ENCODE measurements at places on chromosomes 3 and 15.

- no peak for DNase-seq
Observed at GRCh38 chr3:25854214-25854613, 64.3 kb downstream of the OXSM start.

DNA sequence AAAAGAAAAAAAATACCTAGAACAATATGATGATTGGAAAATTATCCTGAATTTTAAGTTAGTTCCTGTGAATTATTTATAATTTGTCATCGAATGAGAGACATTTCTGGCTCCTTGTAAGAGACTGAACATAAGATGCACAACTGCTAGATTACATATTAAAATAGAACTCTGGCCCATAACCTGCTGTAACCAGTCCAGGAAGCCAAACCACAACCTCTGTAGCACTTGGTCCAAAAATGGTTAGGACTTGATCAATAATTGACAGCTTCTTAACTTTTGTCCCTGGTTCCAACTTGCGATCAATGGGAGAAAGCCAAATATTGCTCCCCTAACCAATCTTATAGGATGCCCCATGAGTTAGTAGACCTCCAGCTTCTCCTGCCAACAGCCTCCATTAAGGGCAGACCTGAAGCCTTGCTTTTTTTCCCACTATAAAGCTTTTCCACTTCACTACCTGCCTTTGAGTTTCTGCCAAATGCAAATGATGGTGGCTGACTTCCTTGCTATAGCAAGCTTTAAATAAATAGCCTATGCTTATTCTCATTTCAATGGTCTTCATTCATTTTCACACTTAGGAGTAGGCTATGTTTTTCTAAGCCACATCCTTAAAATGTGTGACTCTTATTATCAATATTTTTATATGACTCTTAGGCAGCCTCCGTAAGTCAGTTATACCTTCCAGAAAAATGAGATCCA is 224.0 kb upstream of the ARHGEF26 start:
- DNase-seq = no peak

GRCh38 chr15:90872486-90873184 is 4.2 kb downstream of the FURIN start:
- DNase-seq = peak; percentile 54

DNA sequence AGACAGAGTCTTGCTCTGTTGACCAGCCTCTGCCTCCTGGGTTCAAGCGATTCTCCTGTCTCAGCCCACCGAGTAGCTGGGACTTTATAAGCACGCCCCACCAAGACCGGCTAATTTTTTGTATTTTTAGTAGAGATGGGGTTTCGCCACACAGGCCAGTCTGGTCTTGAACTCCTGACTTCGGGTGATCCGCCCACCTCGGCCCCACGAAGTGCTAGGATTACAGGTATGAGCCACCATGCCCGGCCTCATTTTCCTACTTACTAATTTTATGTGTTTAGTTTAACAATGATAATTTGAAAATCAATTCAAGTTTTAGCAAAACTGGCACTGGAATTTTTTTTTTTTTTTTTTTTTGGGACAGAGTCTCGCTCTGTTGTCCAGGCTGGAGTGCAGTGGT is 336.5 kb downstream of the LPP start:
- DNase-seq = no peak

GRCh38 chr3:159929171-159930141 is 59.2 kb upstream of the IL12A start:
- no peak for DNase-seq

DNA sequence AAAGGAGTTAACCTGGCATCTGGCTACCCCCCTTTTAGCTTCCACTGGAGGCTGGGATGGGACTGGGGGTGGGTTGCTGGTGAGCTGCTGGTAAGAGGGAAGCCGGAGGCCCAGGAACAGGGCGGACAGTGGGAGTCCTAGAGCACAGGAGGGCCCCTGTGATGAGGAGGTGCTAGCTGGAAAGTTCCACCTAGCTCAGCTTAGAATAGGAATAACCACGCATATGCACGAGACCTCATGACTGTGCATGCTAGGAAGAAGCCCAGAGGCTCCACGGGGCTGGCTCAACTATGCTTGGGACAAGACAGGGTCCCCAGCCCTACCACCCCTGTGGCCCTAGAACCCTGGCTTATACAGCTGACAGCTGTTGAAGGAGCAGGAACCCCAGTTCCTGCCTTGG is 34.1 kb downstream of the LINGO1 start:
- DNase-seq = no peak

- no peak for DNase-seq
Observed at GRCh38 chr3:64648927-64649906, 38.6 kb downstream of the ADAMTS9 start.

DNA sequence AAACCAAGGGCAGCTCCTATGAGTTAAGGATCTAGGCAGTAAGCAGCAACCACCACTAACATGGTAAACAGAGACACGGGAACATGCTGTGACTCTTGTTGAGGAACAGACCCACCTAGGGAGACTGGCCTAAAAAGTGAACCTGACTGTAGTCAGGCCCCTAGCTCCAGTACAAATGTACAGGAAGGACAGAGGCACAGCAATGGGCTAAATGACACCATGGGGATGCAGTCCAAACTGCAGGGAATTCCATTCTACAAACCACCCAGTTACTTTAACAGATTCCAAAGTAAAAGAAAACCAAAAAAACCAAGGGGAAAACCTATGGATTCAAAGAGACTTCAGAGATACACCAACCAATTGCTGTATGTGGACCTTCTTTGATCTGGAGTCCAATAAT is 28.2 kb upstream of the CGNL1 start:
- DNase-seq = no peak

DNA sequence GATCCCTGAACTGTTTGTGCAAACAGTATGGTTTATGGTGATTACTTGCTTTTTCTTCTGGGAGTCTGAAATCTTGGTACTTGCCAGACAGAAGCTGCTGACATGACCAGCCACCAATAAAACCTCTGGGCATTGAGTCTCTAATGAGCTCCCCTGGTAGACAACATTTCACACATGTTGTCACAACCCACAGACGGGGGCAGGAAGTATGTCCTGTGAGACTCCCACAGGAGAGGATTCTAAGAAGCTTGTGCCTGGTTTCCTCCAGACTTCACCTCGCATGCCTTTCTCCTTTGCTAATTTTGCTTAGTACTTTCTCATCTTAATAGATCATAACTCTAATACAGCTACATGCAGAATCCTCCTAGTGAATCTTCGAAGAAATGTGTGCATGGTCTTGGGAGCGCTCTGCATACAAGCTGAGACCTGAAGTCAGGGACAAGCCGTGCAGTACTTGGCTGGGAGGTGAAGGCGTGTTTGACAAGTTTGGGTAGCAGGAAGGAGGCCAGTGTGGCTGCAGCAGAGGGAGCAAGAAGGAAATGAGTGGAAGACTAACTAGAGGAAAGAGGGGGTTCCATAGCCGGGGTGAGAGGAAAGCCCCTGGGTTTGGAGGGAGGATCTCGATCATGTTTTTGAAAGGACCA is 49.0 kb downstream of the B3GNT5 start:
- no peak for DNase-seq

DNA sequence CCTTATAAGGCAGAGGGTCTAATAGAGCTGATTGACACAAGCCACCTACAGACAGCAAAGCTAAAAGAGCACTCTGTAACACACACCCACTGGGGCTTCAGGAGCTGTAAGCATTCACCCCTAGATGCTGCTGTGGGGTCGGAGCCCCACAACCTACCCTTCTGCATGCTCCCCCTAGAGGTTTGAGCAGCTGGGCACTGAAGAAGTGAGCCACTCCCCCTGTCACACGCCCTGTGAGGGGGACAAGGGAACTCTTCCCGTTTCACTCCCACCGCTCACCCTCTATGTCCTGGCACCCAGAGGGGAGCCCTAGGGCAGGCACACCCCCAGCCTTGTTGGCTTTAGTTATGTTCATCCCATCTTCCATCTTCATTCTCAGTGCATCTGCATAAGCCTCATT is 9.4 kb upstream of the CSTA start:
- DNase-seq = no peak

DNA sequence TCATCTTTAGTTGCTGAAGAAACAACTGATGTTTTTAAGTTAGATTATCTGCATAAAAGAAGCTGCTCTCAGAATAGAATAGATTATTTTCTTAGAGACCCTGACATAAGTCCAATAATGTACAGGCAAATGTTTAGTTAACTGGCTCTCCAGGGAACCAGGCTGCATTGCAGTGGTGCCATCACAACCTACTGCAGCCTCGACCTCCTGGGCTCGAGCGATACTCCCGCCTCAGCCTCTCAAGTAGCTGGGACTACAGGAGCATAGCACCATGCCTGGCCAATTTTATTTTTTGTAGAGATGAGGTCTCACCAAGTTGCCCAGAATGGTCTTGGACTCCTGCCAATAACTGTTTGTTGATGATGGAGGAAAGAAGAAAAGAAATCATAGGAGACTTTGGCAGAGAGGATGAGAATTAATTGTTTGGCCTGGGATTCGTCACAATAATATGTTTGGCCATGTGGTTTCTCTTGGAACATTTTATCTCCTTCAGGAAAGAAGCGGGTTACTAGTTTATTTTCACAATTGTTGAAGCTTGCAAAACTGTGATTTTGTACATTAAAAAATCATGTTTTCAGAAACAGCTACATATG is 429.2 kb downstream of the CADM2 start:
- DNase-seq = no peak

GRCh38 chr15:97648728-97649127 is 311.8 kb upstream of the ARRDC4 start:
- no peak for DNase-seq

DNA sequence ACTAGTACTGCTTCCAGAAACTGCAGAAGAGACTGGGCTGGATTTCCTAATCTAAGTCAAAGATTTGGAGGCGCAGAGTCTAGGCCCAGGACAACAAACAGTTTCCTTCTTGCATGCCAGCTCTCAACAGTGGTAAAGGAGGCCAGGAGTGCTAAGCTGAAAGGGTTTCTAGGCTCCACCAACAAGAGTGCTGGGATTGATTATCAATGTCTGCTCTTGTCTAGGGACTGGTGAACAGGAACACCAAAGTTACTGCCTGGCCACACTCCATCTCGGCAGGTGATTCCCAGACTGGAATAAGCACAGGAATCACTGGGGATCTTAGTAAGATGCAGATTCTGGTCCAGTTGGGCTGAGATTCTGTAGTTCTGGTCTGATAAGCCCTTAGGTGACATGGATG is 22.8 kb upstream of the FGD5 start:
- DNase-seq = no peak

DNA sequence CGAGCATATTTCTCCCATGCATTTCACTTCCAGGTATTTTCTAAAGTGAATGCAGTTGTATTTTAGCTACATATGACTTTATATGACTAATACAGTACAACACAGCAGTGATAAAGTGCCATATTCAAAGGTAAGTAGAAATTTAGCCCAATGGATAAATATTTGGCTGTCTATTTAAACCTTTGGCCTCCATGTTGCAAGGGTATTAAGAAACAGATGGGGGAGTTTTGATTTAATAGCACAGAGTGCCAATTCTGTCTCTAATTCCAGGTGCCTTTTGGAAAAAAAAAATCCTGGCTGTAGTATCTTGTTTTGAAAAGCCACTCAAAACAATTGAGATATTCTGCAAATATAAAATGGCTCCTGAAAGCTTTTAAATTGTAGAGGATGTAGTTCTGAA is 44.9 kb upstream of the SGO1 start:
- DNase-seq = no peak

- DNase-seq = peak; percentile 73
Observed at GRCh38 chr3:50237754-50238548, 1.9 kb downstream of the GNAI2 start.

DNA sequence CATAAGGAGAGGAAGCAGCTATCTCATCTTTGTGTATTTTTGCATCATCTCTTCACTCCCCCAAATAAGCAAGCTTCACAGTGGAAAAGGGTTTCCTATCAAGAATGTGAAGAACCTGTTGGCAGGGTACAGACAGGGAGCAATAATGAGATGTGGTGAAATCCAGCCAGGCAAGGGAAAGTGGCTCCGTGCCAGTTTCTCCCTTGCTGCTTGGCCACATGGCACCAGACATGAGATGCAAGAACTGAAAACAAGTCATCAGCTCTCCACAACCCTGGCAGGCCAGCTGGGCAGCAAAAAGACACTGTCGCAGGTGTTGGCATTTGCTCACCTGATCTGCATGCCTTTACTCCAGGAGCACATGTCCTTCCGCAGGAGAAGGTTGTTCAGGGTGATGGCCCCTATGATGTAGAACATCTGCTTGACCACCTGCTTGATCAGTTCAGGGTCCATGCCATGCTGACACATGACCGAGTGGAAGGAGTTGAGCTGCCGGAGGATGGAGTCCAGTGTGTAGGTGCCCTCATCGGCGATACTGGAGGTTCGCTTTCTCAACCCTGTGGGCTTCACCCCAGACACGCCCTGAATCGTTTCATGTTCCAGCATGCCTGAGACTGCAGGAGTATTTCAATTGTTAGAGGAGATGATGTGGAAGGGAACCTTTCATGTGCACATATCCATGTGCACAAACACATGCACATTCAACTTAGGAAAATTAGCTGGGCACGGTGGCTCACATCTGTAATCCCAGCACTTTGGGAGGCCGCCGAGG is 23.3 kb upstream of the MYO5C start:
- no peak for DNase-seq

DNA sequence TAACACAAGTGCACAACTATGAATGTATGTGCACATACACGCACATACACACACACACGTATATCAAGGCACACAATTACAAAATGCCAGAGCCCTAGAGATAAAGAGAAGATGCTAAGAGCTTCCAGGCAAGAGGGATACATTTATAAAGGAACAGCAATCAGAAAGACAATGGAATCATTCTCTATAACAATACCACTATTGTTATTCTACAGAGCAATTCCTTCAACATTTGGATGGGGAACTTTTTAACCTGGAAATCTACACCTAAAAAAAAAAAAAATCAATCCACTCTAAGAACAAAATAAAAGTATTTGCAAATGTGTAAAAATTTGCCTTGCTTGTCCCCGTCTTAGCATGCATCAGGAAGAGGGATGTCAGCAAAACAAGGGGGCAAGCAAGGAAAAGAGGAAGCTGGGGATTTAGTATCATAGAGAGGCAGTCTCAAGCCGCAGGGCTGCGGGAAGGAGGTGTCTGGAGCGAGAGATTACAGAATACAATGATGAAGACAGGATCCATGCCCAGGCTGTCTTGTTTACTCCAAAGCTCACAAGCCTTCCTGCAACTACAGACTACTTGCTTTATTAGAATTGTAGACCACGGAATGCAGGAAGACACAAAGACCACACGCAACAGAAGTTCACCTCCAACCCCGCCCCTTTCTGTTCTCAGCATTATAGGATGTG is 220.2 kb downstream of the NTRK3 start:
- DNase-seq = no peak

DNA sequence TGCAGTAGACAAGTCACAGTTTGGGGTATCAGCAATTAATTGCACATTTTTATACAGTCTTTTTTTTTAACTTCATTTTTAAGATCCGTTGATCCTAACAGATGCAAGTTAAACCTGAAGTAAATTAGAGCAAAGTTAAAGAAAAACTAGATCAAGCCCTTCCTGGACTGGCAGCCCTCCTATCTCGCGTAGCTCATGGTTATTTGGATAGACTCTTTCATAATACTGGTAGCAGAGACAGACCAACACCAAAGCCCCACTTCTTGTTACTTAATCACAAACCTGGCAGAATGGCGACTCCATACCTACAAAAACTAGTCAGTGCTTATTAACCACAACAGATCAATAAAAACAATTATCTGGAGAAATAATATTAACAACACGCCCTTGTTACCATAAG is 26.8 kb downstream of the SOX2 start:
- DNase-seq = no peak

All from stimulated activated CD4-positive, alpha-beta T cell treated with anti-CD3 and anti-CD28 coated beads, TNF-alpha, amount 100 ng/mL, for 24 hours (primary cell).